Tibial nerve (tissue), 4 donors: ENCODE measurements at places on chromosomes 1 and 21.

GRCh38 chr1:199113265-199113869 is 474.5 kb downstream of the PTPRC start:
- DNase-seq: no peak

- no peak for DNase-seq
These were observed 5.5 kb downstream of the SDCCAG8 start for GRCh38 chr1:243261390-243261789.

DNA sequence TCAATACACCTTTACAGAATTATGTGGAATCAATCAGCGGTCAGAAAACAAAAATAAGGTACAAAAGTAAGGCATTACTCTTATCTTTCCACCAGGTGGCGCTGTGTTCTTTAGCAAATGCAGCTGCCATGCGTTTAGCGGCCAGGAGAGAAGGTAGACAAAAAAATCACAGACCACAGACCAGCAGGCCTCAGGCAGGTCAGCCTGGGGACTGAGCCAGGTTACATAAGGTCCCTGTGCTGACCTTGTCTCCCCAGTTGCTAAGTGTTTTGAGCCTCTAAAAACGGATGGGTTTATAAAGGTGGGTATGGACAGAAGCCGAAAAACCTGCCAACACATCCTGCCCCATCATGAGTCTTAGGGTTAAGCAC is 2.8 kb downstream of the RGS16 start:
- peak; percentile 70 for DNase-seq

GRCh38 chr21:31366825-31367224 is 22.8 kb upstream of the TIAM1 start:
- no peak for DNase-seq

- no peak for DNase-seq
These were observed 56.8 kb upstream of the CD34 start for GRCh38 chr1:207967703-207968102.

DNA sequence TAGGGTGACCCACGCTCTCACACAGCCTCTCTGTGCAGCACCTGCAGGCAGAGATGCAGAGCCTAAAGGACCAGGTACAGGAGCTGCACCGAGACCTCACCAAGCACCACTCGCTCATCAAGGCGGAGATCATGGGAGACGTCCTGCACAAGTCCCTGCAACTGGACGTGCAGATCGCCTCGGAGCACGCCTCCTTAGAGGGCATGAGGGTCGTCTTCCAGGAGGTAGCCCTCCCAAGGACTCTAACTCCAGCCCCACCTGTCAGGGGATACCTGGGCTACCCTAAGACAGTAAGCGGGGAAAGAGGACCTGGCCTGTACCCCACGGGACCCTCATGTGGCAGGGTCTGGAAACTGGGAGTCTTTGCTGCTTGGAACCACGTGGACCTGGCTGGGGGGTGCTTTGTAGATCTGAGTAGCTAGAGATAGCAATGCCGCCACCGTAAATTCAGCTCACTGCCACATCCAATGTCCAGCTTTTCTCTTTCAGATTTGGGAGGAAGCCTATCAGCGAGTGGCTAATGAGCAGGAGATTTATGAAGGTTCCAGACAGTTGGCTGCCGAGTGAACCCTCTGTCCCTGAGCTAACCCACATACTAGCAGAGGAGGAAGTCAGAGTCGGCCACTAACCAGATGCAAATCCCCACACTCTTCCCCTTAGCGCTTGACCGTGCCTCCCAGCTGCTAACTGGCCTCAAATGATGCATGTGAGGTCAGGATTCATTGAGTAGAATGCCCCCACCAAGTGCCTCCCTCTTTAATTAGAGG is 6.5 kb downstream of the RNF207 start:
- no peak for DNase-seq
